Natural killer cell (primary cell): ENCODE measurements at places on chromosomes 5 and 9.

GRCh38 chr5:61423487-61424145 lies 91.6 kb downstream of the ZSWIM6 start:
- no peaks in the 10 kb centered on the region for H3K4me1 ChIP-seq
- H3K36me3 ChIP-seq, result no peaks in the 10 kb centered on the region
- no peaks in the 10 kb centered on the region for H3K27me3 ChIP-seq
- H3K27ac ChIP-seq, result no peak overlapping the region
- H3K4me3 ChIP-seq, result no peak overlapping the region

- peak overlapping the region; percentile 20 for H3K4me3 ChIP-seq
- H3K4me1 ChIP-seq, result peaks cover 90% of the 10 kb centered on the region
- peak overlapping the region; percentile 44 for H3K27ac ChIP-seq
- H3K36me3 ChIP-seq, result peaks cover 25% of the 10 kb centered on the region
- no peak for DNase-seq
Measured at GRCh38 chr5:177306674-177307543, 3.3 kb downstream of the PRELID1 start.

GRCh38 chr9:116442528-116442927 lies 244.6 kb upstream of the TRIM32 start:
- no peaks in the 10 kb centered on the region for H3K4me1 ChIP-seq
- H3K27me3 ChIP-seq, result no peaks in the 10 kb centered on the region

DNA sequence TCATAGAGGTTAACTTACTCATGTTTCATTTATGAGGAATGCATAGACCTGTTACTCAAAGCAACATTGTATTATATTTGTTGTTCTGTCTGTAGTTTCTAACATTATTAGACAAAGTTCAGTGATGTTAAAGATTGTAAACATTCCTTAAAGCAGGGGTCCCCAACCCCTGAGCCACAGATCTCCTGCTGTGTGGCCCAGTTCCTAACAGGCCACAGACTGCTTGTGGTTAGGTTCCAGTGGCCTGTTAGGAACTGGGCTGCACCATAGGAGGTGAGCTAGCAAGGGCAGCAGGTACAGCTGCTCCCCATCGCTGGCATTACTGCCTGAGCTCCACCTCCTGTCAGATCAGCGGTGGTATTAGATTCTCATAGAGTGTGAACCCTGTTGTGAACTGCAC lies 181.1 kb downstream of the KDM4C start:
- H3K4me1 ChIP-seq, result no peaks in the 10 kb centered on the region
- no peak for DNase-seq
- H3K27ac ChIP-seq, result no peak overlapping the region
- H3K36me3 ChIP-seq, result no peaks in the 10 kb centered on the region

- no peaks in the 10 kb centered on the region for H3K4me1 ChIP-seq
- no peak for DNase-seq
- H3K36me3 ChIP-seq, result no peaks in the 10 kb centered on the region
- H3K27me3 ChIP-seq, result no peaks in the 10 kb centered on the region
- H3K27ac ChIP-seq, result no peak overlapping the region
- H3K4me3 ChIP-seq, result no peak overlapping the region
Measured at GRCh38 chr5:77355080-77355479, 137.0 kb downstream of the WDR41 start.

DNA sequence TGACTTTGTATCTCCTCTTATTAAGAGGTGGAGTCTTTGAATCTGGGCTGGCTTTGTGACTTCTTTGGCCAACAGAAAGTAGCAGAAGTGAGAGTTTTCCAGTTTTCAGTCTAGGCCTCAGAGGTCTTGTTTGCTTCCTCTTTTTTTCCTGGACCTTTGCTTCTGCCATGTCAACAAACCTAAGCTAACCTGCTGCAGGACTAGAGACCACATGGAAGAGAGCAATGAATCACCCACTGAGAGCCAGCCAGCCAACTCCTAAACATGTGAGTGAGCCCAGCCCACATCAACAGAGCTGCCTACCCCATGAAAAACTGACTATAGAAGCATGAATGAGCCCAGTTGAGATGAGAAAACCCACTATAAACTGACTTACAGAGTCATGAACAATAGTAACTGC lies 29.9 kb downstream of the MRPL22 start:
- H3K4me3 ChIP-seq, result no peak overlapping the region
- H3K4me1 ChIP-seq, result no peaks in the 10 kb centered on the region
- peaks cover 21% of the 10 kb centered on the region for H3K36me3 ChIP-seq

GRCh38 chr9:136589766-136590763 lies 44.2 kb upstream of the NOTCH1 start:
- DNase-seq, result no peak
- no peaks in the 10 kb centered on the region for H3K27me3 ChIP-seq
- H3K4me1 ChIP-seq, result peaks cover 29% of the 10 kb centered on the region
- H3K27ac ChIP-seq, result no peak overlapping the region
- H3K4me3 ChIP-seq, result no peak overlapping the region

GRCh38 chr9:127349483-127350113 lies 47.4 kb upstream of the SLC2A8 start:
- no peak for DNase-seq
- H3K4me3 ChIP-seq, result no peak overlapping the region
- H3K27ac ChIP-seq, result no peak overlapping the region
- H3K27me3 ChIP-seq, result no peaks in the 10 kb centered on the region

- DNase-seq, result no peak
- no peak overlapping the region for H3K4me3 ChIP-seq
- no peak overlapping the region for H3K27ac ChIP-seq
- H3K36me3 ChIP-seq, result no peaks in the 10 kb centered on the region
Measured at GRCh38 chr5:159906943-159907342, 9.3 kb upstream of the ADRA1B start.

DNA sequence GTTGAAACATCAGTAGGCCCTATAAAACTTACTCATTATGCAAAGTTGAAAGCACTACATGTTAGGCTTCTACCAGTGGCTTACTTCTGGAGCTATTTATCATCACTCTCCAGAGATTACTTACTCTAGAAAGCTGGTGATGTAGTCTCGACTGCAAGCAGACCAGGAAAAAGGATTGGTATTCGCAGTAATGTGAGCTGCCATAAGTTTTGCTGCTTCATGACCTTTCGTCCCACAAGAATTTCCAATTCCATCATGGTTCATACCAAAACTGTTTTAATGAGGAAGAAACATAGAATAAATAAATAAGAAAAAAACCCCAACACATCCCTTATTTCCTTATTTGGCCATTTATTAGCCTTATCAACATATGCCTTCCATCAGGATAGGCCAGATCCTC lies 181.9 kb downstream of the ADAMTS6 start:
- no peaks in the 10 kb centered on the region for H3K4me1 ChIP-seq
- no peaks in the 10 kb centered on the region for H3K27me3 ChIP-seq
- no peak overlapping the region for H3K4me3 ChIP-seq
- no peak for DNase-seq

DNA sequence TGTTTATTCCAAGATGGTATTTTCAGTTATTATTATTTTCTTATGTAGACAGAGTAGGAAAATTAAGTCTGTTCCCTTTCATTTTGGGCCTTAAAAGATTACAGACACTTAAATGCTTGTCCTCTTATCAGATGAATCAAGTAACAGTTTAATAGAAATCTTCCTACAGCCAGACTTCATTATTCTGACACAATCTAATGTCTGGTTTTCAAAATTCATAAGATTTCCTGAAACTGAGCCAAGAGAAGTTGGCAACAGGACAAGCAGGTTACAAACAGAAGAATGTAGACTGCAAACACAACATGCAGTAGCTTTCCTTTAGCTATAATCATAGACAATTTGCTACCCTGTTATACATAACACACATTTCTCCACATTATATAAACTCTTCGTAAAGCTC lies 130.5 kb downstream of the FBXL17 start:
- no peak overlapping the region for H3K4me3 ChIP-seq
- no peaks in the 10 kb centered on the region for H3K27me3 ChIP-seq
- DNase-seq, result no peak
- no peak overlapping the region for H3K27ac ChIP-seq
- no peaks in the 10 kb centered on the region for H3K36me3 ChIP-seq

DNA sequence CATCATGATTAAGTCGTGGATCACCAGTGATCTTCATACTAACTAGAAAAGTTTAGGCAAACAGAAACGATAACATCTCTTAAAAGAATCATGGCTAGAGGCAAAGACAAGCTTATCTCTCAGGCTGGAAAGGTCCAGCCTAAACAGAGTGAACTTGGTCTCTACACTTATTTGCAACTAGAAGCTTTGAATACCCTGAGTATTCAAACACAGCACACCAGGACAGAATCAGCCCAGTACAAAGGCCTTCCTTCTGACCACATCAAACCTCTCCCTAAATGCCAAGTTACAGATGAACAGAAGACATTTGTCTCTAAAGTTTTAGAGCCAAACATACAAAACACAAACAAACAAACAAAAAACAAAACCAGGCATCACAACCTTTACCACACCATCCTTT lies 57.2 kb downstream of the ELAVL2 start:
- H3K4me1 ChIP-seq, result no peaks in the 10 kb centered on the region
- no peak for DNase-seq
- no peak overlapping the region for H3K27ac ChIP-seq
- no peaks in the 10 kb centered on the region for H3K27me3 ChIP-seq

DNA sequence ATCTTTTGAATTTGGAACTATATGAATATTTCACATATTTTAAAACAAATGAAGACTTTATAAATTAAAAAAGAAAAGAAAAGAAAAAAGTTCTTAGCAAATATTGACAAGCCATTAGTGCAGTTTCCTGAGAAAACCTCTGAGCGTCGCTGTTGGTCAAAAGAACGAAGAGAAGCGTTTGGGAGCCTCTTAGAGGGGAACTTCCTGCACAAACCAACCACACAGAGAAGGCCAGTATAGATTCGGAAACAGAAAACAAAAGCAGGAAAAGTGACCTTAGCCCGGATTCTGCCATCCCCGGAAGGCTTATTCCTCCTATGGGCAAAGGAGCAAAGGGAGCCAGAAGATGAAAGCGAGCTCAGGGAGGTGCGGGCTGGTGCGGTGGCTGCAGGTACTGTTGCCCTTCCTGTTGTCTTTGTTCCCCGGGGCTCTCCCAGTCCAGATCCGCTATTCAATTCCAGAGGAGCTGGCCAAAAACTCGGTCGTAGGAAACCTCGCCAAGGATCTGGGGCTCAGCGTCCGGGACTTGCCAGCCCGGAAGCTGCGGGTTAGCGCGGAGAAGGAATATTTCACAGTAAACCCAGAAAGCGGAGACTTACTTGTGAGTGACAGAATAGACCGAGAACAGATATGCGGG lies at the start of gene PCDHGB2:
Gene PCDHGB2, plus strand, starts transcription at position 205 of the 637 bp plus-strand sequence. Its CDS starts 142 bp downstream, at position 347.
- no peaks in the 10 kb centered on the region for H3K36me3 ChIP-seq
- H3K27ac ChIP-seq, result no peak within 1 kb of the TSS
- peaks cover 4% of the 10 kb centered on the region for H3K4me1 ChIP-seq
- peaks cover 62% of the 10 kb centered on the region for H3K27me3 ChIP-seq

GRCh38 chr5:166581826-166582225 lies 1709.6 kb upstream of the WWC1 start:
- H3K27me3 ChIP-seq, result no peaks in the 10 kb centered on the region
- no peak for DNase-seq
- no peak overlapping the region for H3K27ac ChIP-seq

DNA sequence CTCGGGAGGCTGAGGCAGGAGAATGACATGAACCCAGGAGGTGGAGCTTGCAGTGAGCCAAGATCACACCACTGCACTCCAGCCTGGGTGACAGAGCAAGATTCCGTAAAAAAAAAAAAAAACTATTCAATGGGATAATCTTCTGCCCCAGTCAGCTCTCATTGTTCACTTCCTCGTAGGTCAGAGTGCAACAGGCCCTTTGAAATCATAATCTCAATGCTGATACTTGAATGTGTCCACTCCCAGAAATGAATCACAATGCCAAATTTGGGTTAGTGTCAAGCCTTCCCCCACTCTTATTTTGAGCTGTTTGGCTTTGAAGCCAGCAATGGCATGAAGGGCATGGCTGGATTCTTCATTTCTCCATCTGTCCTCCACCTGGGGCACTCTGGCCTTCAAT lies 610.3 kb upstream of the KLF4 start:
- no peak overlapping the region for H3K4me3 ChIP-seq
- H3K4me1 ChIP-seq, result no peaks in the 10 kb centered on the region
- H3K27me3 ChIP-seq, result no peaks in the 10 kb centered on the region
- DNase-seq, result no peak
- no peaks in the 10 kb centered on the region for H3K36me3 ChIP-seq
- no peak overlapping the region for H3K27ac ChIP-seq

DNA sequence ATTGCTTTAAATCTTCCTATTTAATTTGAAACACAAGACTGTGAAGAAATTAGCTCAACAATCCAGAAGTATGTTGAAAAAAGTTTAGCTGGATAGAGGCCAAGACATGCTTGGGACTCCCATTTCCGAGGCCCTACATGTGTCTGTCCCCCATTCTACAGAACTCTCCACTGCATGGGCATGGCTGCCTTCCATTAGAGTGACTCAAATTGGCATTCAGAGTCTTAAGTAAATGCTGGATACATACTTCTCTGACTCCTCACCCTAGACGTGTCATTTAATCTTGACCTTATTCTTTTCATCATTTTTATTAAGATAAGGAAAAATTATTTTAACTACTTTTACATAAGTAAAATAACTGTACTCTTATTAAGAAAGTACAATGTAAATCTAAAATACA lies 530.4 kb upstream of the CDH9 start:
- no peaks in the 10 kb centered on the region for H3K36me3 ChIP-seq
- no peak overlapping the region for H3K4me3 ChIP-seq
- no peak for DNase-seq
- H3K27me3 ChIP-seq, result no peaks in the 10 kb centered on the region
- no peaks in the 10 kb centered on the region for H3K4me1 ChIP-seq

GRCh38 chr9:20361229-20361628 lies 261.1 kb downstream of the MLLT3 start:
- no peak overlapping the region for H3K4me3 ChIP-seq
- no peaks in the 10 kb centered on the region for H3K4me1 ChIP-seq
- H3K36me3 ChIP-seq, result peaks cover 9% of the 10 kb centered on the region
- DNase-seq, result no peak
- no peak overlapping the region for H3K27ac ChIP-seq

DNA sequence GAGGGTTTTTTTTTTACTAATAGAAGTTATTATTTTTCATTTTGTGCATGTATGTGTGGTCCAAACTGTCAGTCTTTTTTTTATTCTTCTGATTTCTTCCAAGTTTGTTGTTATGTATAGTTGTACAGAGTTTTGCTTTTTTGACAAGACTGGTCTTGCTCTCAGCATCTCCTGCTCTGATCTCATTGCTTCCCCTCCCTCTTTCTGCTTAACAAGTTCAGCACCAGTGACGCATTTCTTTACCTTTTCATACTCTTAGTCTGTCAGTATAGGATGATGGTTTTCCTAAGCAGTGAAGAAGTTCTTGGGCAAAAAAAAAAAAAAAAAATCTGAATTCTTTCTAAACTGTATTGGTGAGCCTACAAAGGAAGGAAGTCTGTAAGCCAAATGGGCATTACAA lies 135.1 kb downstream of the CD180 start:
- no peaks in the 10 kb centered on the region for H3K36me3 ChIP-seq
- H3K27ac ChIP-seq, result no peak overlapping the region
- no peaks in the 10 kb centered on the region for H3K4me1 ChIP-seq
- no peaks in the 10 kb centered on the region for H3K27me3 ChIP-seq

GRCh38 chr5:1517838-1518237 lies 5.9 kb downstream of the LPCAT1 start:
- H3K27ac ChIP-seq, result peak overlapping the region; percentile 80
- DNase-seq, result no peak
- no peaks in the 10 kb centered on the region for H3K27me3 ChIP-seq
- peaks cover 36% of the 10 kb centered on the region for H3K36me3 ChIP-seq
- H3K4me3 ChIP-seq, result no peak overlapping the region

- H3K27ac ChIP-seq, result no peak overlapping the region
- H3K36me3 ChIP-seq, result no peaks in the 10 kb centered on the region
- DNase-seq, result no peak
- H3K4me1 ChIP-seq, result peaks cover 3% of the 10 kb centered on the region
Measured at GRCh38 chr9:70668751-70669150, 254.3 kb upstream of the KLF9 start.
